ENCODE measurements at places on chromosomes 11 and 22.

DNA sequence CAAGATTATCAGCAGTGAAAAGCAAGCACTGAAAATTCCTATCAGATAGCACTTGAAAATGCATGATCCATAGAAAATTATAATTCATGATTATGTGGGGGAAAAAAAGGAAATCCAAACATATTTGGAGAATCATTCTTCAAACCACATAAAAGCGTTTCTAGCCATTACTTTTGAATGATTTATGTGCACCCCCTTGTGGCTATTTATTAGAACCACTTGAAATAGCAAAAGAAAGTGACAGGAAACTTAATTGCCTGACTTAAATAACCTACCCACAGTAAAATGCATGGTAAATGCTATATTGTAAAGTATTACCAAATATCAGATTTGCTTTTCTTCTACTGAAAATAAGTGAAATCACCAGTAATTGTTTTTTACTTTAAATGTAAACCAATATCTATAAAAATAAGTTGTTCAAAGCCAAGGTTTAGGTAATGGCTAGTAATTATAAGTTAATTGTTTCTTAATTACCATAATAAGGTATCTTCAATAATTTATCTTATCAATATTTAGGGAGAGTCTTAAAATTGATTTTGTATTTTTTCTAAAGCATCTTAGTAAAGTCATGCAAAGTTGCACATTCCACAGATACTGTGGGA, 168.5 kb downstream of the ARHGAP42 start:
- DNase-seq = peak; percentile 69

- no peak for DNase-seq
These were observed 20.7 kb upstream of the P2RY2 start for GRCh38 chr11:73197348-73197747.

DNA sequence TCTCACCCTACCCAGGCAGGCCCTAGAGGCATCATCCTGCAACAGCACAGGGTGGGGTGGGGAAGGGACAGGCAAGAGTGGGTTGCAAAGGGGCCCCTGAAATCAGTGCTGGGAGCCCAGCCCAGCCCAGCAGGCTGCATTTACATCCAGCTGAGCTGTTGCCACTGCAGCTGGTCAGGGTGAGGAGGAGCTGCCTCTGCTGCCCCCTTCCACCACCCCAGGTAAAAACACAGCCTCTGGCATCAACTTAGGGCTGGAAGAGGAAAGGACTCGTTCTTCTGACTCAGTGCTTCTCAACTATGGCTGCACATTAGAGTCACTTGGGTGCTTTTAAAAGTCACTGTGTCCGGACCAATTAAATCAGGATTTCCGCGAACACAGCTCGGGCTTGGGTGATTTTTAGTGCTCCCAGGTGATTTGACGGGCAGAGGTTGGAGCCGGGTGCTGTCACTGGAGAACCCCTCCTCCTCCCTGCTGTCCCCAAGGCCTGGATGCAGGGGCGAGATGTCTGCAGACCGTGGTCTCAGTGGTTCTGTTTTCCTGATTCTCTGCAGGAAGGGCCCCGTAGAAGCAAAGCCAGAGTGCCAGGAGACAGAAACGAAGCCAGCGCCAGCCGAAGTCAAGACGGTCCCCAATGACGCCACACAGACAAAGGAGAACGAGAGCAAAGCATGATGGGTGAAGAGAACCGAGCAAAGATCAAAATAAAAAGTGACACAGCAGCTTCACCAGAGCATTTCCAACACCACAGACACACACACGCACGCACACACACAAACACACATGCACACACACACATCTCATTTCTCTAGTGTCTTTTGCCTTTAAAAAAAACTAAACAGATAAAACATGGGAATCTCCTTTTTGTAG, 39.4 kb upstream of the TTC12 start:
- DNase-seq = peak; percentile 17

GRCh38 chr11:15268598-15268997, 153.9 kb downstream of the INSC start:
- no peak for DNase-seq

DNA sequence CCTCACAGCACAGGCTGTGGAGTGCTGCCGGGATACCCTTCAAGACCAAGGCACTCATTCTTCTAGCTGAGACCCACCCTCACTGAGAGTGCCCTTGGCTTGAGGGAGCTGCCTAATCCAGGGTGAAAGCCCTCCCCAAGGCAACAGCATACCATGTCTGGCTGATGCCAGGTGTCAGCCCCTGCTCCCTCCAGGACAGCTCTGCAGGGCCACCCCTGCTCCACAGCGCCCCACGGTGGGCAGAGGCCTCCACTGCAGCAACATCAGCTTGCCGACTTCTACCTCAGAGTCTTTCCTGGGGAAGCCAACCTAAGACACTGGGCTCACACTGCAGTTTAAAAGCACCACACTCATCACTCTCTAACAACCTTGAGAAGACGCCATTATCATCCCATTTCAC, 29.0 kb downstream of the TTLL1 start:
- peak; percentile 9 for DNase-seq

- no peak for DNase-seq
These were observed 126.3 kb downstream of the C11orf91 start for GRCh38 chr11:33574331-33574730.

DNA sequence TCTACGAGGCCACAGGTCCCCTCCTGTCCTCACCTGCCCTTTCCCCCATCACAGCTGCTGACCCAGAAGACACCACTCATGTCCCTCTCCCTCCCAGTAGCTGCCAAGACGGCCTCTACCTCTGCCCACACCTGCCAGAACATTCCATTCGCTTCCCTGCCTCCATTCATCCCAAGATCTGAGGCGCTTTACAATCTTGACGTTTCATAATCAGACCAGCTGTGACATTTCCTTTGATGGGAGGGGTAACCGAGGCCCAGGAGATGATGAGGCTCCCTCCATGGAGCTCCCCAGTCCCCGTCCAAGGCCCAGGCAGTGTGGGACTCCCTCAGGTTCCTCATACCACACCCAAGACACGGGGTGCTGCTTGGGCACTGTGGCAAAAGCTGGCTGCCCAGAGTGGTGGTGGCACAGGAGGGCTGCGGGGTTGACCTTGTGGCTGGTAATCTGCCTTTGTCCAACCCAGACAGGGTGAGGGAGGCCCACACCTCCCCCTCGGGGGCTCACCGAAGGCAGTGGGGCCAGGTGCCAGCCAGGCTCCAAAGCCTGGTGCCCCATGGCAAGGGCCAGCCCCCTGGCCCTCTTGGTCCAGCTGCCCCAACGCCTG, 17.3 kb downstream of the PHLDA2 start:
- no peak for DNase-seq

GRCh38 chr22:49589301-49589700, 238.4 kb downstream of the BRD1 start:
- no peak for DNase-seq

- DNase-seq = peak; percentile 44
These were observed 58.8 kb downstream of the BMAL1 start for GRCh38 chr11:13336246-13336878.

DNA sequence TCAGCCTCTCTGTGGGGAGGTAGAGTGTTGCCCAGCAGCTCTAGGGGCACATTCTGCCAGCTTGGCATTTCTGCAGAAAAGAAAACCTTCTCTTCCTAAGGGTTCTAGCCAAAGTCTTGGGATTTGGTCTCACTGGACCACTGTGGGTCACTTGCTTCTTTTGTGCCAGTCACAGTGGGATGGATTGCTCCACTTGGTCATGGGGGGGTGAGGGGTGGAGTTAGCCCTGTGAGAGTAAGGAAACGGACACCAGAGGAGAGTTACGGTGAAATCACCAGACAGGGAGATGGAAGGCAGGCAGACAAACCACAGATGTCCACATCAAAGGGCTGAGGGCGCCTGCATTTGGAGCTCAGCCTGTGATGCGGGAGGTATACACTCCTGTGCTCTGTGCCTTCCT, 10.8 kb downstream of the SGSM1 start:
- no peak for DNase-seq

GRCh38 chr11:68337399-68337835, 25.0 kb downstream of the LRP5 start:
- no peak for DNase-seq

- peak; percentile 15 for DNase-seq
These were observed 167.6 kb upstream of the SESN3 start for GRCh38 chr11:95398437-95399112.

- DNase-seq = no peak
These were observed 564.5 kb downstream of the DLG2 start for GRCh38 chr11:85062659-85063058.

GRCh38 chr22:30027169-30027568, 53.1 kb upstream of the HORMAD2 start:
- DNase-seq = no peak

- no peak for DNase-seq
These were observed 12.5 kb downstream of the MADD start for GRCh38 chr11:47282462-47282861.
